ENCODE measurements at places on chromosomes 1 and 21.

DNA sequence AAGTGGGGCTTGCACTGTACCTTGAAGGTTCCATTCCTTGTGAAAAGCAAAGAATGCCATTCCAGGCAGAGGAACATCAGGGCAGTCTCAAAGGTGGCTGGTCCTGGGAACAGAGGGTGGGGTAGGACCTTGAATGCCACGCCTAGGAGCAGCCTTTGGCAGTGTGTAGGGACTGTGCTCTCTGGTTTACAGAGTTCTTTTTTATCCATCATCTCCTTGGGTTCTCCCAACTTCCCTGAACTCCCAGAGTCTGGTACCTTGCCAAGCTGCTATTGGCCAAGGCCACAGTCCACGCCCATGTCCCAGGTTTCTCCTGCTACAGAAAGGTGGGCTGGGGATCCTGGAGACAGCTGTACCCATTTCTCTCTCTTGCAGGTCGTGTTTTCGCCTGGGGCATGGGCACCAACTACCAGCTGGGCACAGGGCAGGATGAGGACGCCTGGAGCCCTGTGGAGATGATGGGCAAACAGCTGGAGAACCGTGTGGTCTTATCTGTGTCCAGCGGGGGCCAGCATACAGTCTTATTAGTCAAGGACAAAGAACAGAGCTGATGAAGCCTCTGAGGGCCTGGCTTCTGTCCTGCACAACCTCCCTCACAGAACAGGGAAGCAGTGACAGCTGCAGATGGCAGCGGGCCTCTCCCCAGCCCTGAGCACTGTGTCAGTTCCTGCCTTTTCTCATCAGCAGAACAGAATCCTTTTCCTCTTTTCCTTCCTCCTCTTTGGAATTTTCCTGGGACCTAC lies 15.3 kb upstream of the TRNAU1AP start:
- no peak for DNase-seq

- no peak for DNase-seq
Measured at GRCh38 chr1:46173361-46173856, 1.5 kb upstream of the TSPAN1 start.

- DNase-seq = no peak
Measured at GRCh38 chr1:225441314-225442122, 13.7 kb upstream of the LBR start.

DNA sequence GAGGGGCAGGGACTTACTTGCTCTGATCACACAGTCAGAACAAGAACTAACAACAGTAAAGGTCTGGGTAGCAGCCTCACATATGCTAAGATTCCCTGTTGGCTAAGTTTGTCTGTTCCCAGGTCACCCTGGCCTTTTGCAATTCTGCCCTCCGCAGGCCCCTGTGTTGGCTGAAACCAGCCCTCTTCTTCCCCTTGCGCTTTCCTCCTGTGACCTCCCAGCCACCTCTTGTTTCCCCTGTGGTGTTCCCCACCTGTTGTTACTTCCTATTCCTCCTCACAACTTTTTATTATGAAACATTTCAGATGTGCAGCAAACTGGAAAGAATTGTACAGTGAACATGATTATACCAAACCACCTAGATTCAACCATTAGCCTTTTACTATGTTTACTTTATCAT lies 23.4 kb downstream of the MAPKAPK2 start:
- DNase-seq = no peak

- no peak for DNase-seq
Measured at GRCh38 chr1:208576425-208576824, 332.2 kb upstream of the PLXNA2 start.

- DNase-seq = no peak
Measured at GRCh38 chr21:32423320-32424190, 11.0 kb downstream of the EVA1C start.

GRCh38 chr1:230140221-230141020 lies 73.4 kb downstream of the GALNT2 start:
- DNase-seq = no peak

- no peak for DNase-seq
Measured at GRCh38 chr21:16913010-16913409, 599.8 kb upstream of the CXADR start.

DNA sequence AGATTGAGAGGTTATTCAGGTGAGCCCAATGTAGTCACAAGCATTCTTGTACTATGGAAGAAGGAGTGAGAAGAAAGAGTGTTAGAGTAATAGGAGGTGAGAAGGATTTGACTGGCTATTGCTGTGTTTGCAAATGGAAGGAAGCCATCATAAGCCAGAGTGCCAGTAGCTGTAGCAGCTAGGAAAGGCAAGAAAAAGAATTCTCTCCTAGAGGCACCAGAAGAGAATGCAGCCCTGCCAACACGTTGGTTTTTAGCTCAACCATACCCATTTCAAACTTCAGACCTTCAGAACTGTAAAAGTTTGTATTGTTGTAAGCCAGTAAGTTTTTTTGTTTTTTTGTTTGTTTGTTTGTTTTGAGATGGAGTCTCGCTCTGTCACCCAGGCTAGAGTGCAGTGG lies 8.9 kb upstream of the IL12RB2 start:
- DNase-seq = no peak

DNA sequence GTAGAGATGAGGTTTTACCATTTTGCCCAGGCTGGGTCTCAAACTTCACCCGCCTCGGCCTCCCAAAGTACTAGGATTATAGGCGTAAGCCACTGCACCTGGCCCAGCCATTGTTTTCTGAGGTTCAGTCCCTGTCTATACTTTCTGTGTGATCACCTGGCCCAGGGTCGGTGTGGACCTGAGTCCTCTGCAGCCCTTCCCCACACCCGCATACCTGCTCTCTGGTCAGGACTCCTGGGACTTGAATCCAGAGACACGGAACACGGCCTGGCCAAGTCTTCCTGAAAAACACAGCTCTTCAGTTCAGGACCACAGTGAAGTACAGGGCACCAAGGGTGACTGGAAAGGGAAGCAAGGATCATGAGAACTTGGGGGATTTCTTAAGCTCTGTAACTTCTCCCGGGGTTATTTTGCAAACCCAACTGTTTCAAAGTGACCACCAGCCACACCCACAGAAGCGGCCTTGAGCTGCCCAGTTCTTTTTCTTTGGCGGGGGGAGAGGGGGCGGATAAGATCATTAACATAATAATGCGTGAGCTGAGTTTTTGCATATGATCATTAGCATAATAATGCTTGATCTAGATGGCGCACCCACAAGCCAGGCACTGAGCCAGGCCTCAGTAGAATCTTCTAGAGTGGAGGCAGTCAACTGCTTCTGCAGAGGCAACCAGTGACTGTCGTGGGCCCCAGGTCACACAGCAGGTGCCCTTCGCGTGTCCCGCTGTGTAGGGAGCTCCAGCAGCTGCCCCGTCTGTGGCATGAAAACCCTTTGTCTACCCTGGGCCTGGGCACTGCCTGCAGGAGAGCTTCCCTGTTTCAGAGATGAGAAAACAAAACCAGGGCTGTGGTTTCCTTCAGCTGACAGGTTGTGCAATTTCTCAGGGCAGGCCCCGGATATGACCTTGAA lies 1.7 kb upstream of the NADK start:
- DNase-seq = peak; percentile 18

DNA sequence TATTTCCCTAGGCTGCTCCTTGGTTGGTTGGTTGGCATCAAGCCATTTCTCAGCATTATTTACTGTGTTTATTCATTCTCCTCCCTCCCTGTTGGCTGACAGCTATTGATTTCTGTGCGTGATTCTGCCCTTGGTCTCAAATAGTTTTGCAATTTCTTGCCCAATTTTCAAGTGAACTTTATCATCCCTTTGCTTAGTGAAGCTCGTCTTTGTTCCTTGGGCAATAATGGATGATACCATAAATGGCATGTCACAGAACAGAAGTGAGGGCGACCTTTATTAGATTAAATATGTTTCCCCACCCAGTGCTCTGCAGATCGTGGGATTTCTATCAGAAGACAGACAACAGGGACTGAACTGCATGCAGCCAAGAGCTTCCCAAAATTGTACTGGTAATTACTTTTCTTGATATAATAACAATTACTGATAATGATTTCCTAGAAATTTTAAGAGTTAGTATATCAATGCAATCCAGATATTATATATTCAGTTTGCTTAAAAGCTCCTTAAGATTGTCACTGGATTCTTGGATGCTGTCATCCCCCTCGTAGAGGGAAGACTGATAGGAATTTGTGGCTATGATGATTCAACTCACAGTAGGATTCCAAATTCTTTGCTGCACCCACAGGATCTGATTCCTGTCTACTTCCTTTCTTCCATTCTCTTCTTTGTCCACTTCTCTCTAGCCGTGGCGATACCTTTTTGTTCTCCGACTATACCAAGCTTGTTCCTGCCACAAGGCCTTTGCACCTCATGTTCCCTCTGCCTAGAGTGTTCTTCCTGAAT lies 122.1 kb upstream of the KAZN start:
- DNase-seq = no peak

DNA sequence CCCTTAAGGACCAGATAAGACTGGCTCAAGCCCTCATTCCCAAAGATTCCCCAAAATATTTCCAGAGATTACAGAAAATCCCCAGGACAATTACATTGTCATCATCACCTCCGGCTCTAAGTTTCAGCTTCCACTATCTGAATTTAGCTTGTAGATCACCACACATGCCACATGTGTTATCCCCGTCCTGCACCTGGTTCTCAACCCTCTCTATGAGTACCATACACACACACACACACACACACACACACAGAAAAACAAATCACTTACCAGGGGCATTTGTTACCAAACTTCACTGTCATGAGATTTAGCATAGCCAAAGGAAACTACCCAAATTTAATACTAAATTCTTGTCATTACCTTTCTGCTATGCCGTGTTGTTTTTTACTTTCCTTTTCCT lies 15.4 kb upstream of the TSPAN1 start:
- no peak for DNase-seq

DNA sequence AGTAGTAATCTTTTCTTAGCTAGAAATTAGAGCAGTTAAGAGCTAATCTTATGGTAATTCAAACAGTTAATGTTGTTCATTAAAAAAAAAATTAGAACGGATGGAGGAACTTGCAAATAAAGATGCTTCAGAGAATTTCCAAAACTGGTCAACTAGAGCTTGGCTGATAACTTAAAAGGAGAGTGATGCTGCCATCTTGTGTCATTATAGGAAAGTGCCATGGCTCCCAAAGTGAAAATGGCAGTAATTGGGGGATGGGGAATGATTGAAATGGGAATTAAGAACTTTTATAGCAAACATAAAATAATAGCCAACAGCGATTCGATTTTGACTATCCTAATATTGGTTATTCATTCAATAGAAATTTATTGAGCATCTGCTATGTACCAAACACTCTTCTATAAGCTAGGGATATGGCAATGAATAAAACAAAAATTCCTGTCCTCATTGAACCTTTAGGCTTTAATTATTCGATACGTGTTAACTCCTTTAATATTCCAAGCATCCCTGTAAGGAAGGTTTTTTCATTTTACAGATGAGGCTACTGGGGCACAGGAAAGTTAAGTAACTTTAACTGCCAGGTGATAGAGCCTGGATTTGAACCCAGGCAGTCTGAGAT lies 5.7 kb upstream of the PLPP3 start:
- no peak for DNase-seq

DNA sequence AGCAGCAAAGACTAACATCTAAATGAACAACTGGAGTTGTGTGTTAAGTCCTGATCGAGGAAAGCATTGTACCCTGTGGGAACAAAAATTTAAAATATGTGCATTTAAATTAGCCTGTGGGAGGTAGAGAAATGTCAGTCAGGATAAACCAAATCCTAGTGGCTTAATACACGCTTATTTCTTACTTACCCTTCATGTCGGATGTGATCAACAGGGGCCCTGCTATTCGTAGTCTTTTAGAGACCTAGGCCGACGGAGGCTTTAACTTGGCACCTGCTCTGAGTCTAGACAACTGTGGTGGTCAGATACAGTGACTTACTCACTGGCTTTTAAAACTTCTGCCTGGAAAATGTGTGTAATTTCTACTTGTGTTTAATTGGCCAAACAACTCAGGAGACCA lies 10.2 kb downstream of the GSTM3 start:
- DNase-seq = no peak

DNA sequence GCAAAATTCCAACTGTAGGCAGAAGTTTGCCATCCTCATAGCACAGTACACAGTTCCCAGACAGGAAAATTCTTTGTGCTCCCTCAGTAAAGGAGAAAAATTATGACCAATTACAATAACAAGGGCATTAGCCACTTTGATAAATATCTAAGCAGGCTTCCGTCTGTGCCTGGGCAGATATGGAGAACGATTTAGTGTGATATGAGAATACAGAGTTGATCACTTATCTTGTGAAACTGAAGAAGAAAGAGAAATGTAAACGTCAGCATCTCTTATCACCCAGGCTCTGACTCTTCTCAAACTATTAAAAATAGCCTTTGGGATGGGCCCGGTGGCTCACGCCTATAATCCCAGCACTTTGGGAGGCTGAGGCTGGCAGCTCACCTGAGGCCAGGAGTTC lies 54.5 kb upstream of the TIAM1 start:
- no peak for DNase-seq

GRCh38 chr1:10623686-10624145 lies 149.0 kb downstream of the PEX14 start:
- no peak for DNase-seq

DNA sequence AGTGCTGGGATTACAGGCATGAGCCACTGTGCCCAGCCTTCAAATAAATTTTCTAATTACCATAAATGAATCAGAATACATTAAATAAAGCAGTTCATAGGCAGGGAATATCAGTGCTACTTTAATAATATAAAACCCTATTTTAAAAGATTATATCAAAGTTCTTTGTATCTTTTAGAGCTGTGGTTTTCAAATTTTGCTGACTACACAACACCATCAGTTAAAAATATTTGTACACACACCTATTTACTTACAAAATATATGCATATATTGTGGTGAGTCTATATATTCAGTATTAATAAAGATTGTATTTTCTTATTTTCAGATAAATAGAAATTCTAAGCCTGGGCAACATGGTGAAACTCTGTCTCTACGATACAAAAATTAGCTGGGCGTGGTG lies 18.7 kb downstream of the B3GALNT2 start:
- no peak for DNase-seq

GRCh38 chr1:98793136-98793535 lies 131.6 kb downstream of the SNX7 start:
- no peak for DNase-seq

GRCh38 chr1:119371815-119372214 lies 3.2 kb downstream of the HAO2 start:
- DNase-seq = no peak

DNA sequence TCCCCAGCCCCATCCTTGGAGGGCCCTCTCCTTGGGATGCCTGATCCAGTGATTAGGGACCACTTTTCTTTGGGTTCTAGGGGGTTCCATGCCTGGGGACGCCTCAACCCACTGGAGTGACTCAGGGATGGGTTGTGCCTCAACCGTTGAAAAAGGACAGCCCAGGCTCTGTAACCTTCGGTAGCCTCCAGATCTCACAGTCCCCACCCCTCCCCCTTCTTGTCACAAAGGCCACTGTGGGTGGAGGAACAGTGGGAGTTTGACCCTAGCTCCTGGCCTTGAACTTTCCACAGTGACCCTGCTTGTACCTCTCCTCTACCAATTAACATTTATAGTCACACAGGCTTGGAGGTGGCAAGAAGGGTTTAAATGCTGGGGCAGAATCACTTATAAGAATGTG lies 2.6 kb upstream of the RORC start:
- DNase-seq = no peak

- DNase-seq = peak; percentile 65
Measured at GRCh38 chr1:168603501-168604110, 27.2 kb downstream of the XCL1 start.

GRCh38 chr1:243601720-243602119 lies 248.3 kb downstream of the AKT3 start:
- DNase-seq = no peak
